ENCODE measurements at places on chromosomes 7 and 10. TPM values are rescaled to one million over a fixed set of nuclear protein-coding genes. Genes with fewer than 3 reads are reported as not detected.
A peak's percentile ranks its signal among the peaks of the same experiment; 100 is the strongest.

The PKD2L1 gene
- not detected for total RNA-seq

The PAX4 gene
- total RNA-seq: not detected

The NEUROD6 gene
- not detected for total RNA-seq

The AKR1C8 gene
- total RNA-seq: not detected

The ITPRID1 gene
- total RNA-seq: 0.95 TPM

- DNase-seq: no peak
Observed at GRCh38 chr10:63675171-63675570, 154.0 kb downstream of the REEP3 start.

GRCh38 chr10:93225938-93226337 lies 152.2 kb downstream of the CYP26A1 start:
- no peak for DNase-seq

- DNase-seq: no peak
Observed at GRCh38 chr7:120645966-120646365, 212.0 kb downstream of the TSPAN12 start.

- DNase-seq: peak; percentile 94
Observed at GRCh38 chr10:14954001-14954770, at the start of gene DCLRE1C. Gene DCLRE1C, minus strand, starts transcription at chr10:14954096. Its CDS starts 86 bp downstream, at chr10:14954010.

- no peak for DNase-seq
Observed at GRCh38 chr10:3172081-3172445, 519 bp downstream of the PITRM1 start.

DNA sequence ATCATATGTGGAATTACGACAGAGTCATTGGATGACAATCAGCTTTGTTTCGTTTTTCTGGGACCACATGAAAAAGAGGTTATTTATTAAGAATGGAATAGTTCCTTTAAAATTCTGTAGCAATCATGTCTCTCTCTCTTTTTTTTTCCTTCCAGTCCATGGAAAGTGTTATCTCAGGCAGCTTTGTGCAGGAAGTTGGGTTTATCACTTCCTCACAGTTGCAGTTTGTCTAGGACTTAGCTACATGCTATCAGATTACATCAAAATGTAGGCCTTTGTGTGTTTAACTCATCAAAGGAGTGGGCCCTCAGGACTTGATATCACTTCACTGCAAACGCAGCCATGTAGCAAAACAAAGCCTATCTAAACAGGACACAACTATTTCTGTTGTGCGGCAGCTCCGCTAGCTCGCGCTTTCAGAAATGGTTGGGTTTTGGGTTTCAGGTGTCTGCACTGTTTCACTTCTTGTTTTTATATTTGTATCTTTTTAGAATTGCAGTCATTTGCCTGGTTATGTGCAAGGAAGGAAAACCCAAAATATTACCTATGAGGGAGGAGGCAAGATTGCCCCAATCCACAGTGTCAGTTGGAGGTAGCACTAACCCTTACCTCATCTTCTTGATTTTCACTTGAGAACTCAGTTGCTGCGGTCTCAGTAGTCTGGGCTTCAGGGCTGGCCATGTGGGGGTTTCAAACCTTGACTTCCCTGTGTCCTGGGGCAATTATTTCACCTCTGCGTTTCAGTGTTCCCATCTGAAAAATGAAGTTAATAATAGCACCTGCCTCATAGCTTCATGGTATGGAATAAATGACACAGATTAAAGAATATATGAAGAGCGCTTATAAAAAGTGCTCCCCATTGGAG lies 66.7 kb downstream of the HHEX start:
- DNase-seq: no peak

DNA sequence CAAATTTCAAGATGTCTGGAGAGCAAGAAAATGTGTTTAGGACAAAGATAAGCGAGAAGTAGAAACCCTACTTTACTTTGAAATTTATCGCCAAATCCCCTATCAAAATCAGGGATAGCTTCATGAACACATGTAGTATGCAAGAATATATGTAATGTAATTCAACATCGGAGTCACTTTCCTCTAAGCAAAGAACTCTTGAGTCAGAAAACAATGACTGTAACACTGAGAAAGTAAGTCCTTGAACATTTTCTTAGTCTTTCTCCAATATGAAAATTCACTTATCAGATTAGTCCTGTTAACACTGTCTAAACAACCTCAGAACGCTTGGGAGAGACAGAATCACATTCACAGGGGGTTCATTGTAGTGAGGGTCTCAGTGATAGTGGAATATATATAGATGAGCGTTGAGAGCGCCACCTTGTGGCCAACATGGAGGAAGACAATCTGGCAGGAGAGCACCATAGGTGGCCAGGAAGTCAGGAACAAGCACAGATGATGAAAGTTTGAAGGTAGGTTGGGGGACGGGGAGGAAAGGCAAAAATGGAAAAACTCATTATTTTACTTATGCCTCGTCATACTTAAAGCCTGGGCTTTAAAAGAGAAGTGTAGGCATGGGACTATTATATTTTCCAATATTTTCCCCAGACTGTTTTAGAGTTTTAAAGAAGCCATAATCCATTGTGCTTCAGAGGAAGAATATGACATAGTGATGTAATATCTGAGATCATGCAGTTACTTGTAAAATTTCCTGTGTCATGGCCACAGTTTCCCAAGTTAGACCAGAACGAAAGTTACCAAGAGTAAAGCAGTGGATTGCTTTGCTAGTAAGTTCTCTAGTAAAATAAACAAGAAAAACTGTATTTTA lies 115.5 kb upstream of the GNAI1 start:
- DNase-seq: peak; percentile 33

DNA sequence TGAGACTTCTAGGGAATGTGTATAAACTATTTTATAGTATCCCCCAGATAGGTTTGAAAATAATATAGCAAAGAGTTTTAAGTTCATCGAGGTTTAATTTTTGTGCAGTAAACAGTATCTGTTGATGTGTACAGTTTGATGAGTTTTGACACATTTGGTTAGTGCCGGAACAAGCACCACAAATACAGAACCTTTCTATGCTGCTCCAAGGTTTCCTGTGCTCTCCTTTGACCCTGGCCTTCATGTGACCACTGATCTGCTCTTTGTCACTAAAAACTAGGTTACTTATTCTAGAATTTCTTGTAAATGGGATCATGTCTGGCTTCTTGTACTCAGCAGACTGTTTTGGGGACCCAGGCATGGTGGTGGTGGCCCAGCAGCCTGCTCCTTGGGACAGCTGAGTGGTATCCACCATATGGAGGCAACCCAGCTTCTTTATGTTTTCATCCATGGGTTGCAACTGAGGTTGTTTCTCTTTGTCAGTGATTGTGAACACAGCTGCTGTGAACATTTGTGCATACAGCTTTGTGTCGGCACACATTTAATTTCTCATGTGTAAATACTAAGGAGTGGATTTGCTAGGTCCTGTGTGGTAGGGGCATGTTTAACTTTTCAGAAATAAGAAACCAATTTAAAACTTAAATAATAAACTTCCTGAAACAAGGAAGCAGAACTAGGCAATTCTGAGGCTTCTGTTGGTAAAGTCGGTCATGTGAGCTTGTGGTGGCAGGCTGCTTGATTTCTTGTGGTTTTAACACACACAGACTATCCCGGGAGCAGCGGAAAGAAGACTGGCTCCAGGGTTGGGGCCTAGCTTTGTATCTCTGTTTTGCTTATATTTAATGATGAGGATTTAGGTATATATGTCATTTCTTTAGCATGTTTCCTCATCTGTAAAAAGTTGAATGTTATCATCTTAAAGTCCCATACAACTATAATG lies 219.4 kb downstream of the ABCA13 start:
- no peak for DNase-seq

DNA sequence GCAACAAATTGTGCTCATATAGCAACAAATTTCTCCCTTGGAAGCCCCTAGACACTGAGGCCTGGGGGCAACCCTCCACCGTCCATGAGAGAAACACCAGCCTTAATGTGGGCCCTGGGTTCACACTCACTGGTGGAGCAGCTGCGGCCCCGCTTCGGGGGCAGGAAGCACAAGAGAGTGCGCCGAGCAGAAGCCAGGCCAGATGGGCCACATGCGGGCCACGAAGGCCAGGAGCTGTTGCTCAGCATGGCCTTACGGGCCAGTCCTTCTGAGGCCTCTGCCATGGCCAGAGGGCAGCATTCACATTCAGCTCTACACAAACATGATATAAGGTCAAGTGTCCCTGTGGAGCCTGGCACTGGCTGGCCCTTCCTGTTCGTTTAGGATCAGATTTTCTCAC lies 60.0 kb upstream of the VIPR2 start:
- no peak for DNase-seq

DNA sequence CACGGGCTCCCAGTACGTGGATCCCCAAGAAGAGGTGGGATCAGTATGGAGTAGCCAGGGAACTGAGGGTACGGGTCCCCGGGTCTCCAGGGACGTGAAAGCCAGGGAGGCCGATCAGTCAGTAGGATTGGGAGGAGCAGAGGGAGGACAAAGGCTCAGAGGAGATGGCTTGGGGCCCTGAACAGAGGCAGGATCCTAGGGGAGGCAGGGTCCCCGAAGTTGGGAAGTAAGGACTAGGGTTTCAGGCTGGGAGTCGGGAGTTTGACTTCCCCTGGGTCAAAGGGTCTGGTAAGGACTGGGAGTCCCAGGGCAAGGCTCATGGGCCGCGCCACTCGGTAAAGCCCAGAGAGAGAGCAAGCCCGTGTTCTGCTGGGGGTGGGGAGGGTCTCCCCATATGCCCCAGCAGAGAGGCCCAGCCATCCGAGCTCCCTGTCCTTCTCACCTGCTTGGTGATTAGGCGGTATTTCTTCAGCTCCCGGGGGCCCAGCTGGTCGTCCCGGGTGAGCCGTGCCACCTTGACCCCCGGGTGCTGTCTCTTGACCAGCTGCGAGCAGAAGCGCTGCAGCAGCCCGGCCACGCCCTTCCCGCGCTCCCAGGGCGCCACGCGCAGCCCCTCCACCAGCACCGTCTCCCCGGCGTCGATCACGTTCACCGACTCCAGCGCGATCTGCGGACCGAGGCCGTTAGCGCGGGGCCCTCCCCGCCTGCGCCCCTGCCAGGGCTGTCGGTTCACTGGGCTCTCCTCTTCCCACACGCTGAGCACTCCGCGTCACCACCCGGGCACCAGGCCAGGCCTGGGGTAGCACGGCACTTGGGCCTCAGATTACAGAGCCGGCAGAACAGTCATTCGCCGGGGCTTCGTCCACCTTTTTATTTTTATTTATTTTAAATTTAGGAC lies 7.0 kb downstream of the NAT16 start:
- DNase-seq: peak; percentile 86

DNA sequence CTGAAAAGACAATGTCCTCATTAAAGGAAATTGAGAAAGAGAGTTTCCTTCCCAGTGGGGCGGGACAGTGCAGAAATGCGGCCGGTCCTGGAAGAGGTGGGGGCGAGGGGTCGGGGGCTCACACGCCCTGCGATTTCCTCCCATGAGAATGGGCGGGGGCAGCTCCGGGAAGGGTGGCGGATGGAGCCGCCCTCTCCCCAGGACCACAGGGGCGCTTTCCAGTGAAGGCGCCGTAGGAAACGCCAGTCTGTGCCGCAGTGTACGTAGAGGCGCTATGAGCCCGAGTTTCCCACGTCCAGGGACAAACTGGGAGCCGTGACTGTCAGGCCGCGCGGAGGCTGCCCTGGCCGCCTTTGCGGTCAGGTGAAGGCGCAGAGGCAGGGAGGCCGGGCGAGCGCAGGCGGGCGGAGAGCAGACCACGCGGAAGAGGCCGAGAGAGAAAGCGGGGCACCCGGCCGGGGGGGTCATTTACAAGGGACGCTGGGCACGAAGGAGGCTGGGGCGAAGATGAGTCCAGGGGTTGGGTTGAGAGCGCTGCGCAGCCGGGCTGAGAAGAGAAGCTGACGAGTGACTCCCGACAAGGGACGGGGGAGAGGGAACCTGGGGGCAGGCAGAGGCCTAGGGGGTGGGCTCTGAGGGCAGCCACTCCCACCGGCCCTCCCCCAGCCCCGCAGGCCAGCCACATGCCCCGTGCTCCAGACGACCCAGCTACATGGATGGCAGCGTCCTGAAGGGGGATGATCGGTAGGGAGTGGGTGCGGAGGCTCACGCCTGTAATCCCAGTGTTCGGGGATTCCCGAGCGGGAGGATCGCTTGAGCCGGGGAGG lies 45.0 kb downstream of the ALOX5 start:
- DNase-seq: peak; percentile 30

GRCh38 chr10:62691336-62691735 lies 113.2 kb upstream of the ADO start:
- DNase-seq: no peak

- no peak for DNase-seq
Observed at GRCh38 chr7:144628176-144628575, 207.7 kb downstream of the TPK1 start.

DNA sequence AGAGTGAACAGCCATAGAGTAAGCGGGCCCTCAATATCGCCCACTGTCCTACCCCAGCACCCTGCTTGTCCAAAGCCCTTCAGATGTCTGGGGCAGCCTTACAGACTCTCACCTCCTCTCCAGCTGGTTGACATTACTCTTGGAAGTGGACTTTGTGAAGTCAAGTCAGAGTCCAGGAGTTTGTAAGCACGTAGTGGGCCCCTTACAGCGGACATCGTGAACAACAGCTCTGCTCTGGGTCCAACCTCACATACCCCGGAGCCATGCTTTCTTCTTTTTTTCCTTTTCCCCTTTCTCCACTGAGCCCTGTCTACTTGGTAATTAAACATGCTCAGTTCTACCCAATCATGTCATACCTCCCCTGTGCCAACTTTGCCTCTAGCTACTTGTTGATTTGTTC lies 17.5 kb downstream of the HNRNPF start:
- DNase-seq: no peak
